Hematopoietic multipotent progenitor cell treated with erythropoietin and hydrocortisone succinate and interleukin-3 and kit ligand, for 8 days (in vitro differentiated cells): ENCODE measurements at places on chromosomes 6 and 20.

DNA sequence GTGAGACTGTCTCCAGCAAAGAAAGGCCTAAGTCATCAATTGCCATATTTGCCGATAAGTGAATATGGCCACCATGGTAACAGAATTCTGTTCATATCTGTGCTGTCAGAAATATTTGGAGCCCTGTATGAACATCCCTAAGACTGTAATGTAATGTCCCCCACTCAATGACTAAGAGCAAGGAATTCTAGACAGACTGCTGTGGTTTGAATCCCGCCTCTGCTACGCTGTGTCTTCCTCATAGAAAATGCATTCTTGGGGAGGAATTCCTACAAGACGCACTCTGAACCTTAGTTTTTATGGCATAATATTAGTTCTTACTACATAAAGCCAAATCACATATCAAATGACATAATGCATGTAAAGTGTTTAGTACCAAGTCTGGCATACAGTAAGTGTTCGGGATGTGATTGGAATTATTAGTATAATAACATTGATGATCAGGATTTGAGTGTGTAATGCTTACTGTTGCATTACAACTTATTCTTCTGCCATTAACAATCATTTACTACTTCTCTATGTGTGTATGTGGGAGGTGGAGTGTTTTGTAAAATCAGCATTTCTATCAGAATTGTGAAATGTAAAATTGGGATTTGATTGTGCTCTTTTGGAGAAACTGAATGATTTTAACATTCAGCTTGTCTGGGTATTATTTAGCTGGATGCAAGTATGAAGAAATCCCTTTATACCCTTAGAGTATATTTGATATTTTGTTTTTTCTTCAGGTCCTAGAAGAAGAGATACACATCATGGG, 103.0 kb downstream of the OLIG3 start:
- no peak for DNase-seq

DNA sequence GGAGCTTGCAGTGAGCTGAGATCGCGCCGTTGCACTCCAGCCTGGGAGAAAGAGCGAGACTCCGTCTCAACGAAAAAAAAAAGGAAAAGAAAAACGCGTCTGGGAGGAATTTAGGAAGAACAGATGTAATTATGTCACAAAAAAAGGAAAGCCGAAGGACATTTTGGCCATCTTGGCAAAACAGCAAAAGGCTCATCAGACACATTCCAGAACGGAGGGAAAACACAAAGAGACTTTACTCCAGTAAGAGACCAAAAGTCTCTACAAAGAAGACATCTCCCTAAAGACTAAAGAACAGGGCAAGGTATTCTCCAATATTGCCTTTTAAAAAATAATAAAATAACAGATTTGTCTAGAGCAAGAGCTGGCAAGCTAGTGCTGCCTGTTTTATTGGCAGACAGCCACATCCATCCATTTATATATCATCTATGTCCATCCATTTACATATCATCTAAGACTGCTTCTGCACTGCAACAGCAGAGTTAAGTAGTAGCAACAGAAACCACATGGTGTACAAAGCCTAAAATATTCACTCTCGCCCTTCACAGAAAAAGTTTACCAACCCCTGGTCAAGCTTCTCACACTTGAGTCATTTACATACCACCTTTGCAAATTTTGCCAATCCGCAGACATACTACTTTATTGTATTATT, 133.9 kb downstream of the ZMYND8 start:
- no peak for DNase-seq

DNA sequence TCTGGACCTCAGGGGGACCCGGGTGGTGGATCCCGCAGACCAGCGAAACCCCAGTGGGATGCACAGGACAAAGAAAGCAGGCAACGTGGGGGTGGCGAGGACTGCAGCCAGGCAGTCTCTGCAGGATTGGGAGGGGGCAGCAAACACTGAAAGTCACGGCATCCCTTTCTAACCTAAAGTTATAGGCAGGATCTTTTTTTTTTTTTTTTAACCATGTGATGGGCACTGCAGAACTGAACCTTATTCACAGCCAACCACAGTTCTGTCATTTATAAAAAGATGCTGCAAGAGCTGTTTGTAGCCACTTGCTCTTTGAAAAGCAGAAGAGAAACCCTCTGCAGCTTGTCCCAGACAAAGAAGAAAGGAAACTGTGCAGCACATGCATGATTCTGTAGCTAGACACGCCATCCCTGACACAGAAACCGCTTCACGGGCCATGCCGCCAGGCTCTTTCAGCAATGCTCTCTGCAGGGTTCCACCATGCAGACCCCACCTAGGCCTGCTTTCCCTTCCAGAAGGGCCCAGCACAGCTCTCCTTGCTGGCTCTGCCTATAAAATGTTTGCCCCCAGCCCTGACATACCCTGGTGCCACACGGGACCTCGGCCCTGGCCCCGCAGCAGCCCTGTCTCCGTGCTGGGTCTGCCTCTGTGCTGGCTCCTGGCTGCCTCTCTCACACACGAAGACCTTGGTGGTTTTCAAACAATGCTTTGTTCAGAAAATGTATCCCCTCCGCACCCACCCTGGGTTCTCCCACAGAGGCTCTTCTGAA, 70.8 kb downstream of the PYGB start:
- no peak for DNase-seq

DNA sequence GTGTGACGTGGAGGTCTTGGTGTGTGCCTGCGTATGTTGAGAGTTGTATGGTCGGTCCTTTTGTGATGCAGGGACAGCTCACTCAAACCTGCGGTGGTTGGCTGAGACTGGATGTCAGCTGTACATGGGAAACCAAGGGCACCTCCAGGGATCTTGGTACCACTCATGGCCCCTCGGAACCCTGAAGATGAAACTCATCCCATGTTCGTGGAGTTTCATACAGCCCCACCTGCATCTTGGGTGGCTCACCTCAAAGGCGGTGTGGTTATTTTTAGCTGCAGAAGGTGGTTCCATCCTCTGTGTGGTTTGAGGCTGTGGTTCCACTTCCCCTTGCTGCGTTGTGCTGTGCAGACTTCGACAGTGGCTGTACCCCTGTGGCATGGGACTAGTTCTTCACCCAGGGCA, 52.6 kb upstream of the SLC22A1 start:
- DNase-seq: no peak

DNA sequence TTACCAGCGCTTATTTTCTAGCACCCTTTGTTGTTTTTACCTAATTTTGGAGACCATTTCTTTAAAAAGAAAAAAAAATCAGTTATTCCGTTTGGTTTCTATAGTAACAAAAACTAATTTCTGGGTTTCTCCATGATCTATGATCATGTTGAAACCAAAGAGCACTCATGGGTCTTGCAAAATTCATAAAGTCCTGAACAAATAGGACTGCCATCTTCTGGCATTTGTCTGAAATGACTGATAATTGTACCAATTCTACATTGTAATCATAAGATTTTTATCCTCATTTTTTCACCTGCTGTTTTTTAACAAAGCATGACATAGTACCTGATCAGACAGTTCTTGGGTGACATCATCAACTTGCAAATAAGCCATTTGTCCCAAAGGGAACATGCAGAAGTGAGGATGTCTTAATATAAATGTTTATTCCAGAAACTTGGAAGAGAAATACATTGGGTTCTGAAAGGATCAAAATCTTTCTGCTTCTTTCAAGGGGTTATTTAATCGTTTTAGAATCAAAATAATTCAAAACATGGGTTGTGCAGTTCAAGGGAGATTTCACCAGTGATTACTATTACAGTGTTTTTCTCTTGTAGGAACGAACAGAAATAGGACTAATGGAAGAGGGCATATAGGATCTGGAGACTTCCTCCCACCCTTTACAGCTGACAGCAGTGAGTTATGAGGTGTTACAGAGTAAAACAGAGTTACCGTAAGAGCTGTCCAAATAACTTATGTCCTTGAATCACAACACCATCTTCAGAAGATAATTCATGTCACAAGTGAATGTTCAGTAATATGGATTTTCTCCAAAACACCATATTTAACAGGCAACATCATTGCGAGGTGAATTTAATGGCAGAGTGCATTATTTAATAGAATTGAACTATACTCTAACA, 87.1 kb upstream of the GJE1 start:
- DNase-seq: no peak

- no peak for DNase-seq
Measured at GRCh38 chr6:45327956-45328522, at the start of gene RUNX2. TSS of gene RUNX2 (plus strand) at chr6:45328330. CDS start at chr6:45328727, 397 bp downstream.

DNA sequence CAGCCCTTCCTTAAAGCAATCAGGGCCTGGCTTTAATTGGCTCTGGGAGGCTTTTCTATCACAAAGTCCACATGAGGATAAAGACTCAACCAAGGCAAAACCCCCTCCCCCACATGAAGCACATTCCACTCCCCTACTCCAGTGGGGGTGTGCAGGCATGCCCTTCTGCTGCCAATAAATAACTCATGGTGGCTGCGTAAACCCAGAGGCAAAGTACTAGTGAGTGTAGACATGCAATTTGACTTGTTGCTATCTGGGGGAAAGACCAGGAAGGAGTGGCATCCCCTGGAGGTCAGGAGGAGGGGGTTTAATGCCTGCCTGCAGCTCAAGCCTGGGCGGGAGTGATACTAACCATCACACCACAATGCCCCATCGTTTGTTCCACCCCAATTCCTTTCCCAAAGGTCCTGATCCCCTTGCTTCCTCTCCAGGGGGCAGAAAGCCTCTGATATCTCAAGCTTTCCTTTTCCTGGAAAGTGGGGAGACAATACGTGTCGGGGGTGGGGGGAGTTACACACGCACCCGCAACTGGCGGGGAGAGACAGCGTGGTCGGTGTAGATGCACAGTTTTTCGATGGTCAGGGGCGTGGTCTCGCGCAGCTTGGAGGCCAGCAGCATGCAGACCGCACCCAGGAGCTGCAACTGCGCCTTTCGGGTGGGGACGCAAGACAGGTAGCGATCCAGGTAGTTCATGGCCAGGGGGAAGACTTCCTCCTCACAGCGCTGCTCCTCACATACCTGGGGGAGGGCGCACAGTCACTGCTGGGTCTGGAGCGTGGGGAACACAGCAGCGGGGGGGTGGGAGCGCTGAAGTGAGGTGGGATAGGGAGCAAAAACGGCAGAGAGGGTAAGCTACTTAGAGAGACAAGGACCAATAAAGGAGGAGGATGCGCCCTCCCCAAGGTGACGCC, 1.5 kb downstream of the CCND3 start:
- DNase-seq: peak; percentile 73

- DNase-seq: no peak
Measured at GRCh38 chr6:4319981-4320683, 184.8 kb upstream of the ECI2 start.

- no peak for DNase-seq
Measured at GRCh38 chr6:83429857-83430610, 817 bp downstream of the ME1 start.

- DNase-seq: no peak
Measured at GRCh38 chr6:158485431-158485830, 74.5 kb upstream of the TMEM181 start.

- DNase-seq: no peak
Measured at GRCh38 chr20:21554376-21554890, 40.6 kb upstream of the NKX2-2 start.

GRCh38 chr6:17877196-17877894, 110.1 kb downstream of the KIF13A start:
- no peak for DNase-seq

- DNase-seq: peak; percentile 81
Measured at GRCh38 chr20:330233-331149, 5.1 kb downstream of the SOX12 start.

- no peak for DNase-seq
Measured at GRCh38 chr20:57711826-57712225, 2.0 kb upstream of the PMEPA1 start.

DNA sequence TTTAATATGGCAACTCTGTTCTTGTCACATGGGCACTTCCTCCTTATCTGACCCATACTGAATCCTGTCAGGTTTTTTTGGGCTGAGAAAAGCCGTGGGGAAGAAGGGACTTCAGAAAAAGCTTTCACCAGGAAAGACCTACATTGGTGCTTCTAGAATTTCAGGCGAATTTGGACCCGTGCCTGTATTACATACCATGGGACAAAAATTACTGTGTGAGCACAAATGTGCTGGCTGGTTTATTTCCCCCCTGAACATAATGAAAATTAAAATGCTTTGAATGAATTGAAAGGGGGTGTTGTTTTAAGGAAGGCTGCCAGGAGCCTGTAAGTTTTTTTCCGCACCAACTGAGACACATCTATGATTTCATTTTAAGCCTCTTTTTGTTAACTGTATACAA, 29.6 kb downstream of the CAP2 start:
- DNase-seq: no peak

GRCh38 chr20:24568842-24569241, 99.4 kb downstream of the SYNDIG1 start:
- DNase-seq: no peak

- no peak for DNase-seq
Measured at GRCh38 chr6:89339565-89339964, 13.0 kb downstream of the UBE2J1 start.

DNA sequence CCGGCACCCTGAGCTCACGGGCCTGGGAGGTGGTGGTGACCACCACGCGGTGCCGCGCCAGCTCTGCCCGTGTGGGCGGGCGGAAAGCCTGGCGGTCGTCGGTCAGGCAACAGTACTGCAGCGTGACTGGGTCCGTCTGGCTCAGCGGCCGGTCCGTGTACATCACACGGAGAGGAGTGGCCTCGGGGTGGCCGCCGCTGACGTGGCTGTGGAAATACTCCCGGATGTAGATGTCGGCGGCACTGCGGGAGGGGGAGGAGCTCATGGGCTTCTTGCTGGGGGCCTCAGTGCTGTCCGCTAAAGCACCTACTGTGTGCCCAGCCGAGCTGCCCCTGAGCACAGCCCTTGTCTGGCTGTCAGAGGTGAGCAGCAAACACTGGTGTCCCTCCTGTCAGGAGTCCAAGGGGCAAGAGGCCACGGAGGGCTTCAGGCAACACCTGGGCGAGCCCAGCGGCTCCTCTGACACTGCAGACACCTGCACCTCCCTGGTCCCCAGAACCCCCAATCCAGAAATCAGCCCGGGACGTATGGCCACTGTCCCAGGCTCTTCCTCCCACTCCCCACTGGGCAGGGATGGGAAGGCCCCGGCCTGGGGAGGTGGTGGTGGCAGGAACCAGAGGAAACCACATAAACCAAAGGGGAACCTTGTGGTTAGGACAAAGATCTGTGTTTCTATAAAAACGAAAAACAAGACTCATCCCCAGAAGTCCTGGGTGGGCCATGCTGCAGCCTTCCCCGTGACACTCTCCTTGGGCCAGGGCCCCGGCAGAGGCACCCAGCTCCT, 6.5 kb downstream of the HELZ2 start:
- DNase-seq: peak; percentile 47

- DNase-seq: no peak
Measured at GRCh38 chr6:18119236-18119635, 3.2 kb downstream of the NHLRC1 start.

GRCh38 chr6:40778196-40778595, 191.0 kb upstream of the LRFN2 start:
- DNase-seq: no peak

DNA sequence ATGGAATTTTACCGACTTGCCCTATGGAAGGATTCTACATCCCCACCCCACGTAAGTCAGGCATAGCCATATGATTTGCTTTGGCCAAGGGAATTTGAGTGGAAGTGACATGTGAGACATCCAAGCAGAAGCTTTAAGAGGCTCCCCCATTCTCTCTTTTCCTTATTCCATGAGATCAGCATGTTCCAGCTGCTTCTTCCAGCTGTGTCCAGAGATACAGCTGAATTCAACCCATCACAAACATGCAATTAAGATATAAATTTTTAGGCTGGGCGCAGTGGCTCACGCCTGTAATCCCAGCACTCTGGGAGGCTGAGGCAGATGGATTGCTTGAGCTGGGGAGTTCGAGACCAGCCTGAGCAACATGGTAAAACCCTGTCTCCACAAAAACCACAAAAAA, 16.0 kb upstream of the YWHAB start:
- no peak for DNase-seq
